ENCODE measurements at places on chromosomes 12 and 14.

GRCh38 chr12:30582943-30583342, 112.7 kb downstream of the IPO8 start:
- no peak for DNase-seq

- DNase-seq = no peak
Measured at GRCh38 chr12:6824901-6825381, 3.3 kb upstream of the P3H3 start.

DNA sequence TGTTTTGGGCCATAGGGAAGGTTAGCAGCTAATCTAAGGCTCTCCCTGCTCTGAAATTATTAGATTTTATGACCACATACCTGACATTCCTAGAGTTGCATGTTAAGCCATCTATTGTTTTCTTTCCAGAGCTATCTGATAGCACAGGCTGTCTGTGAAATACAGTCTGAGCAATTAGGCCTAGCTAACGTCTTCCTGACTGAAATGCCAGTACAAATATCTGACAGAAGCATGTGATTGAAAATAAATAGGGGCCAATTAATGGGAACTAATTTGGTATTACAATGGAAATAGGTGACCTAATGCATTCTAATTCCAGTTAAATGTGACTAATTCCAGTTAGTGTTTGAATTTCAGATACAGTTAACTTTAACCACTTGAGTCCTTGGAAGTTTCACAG, 115.2 kb downstream of the C12orf75 start:
- DNase-seq = no peak

DNA sequence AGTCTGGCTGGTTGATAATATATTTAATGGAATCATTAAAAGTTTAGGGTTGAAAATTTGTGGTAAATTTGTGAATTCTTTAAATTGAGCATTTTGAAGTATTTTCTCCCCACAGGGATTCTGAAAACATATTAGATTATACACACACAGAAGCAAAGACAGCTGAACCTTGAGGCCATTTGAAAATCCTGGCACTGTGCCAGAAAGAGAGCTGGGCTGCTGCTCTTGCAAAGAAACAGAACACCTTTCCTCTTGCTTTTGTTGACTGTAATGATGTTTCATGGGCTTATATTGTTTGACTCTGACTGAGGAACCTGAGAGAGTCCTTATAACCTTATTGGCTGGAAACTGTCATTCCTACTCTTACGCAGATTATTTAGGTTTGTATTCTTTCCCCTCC, 4.8 kb downstream of the RNF34 start:
- no peak for DNase-seq

GRCh38 chr12:109937371-109937770, 37.3 kb downstream of the TCHP start:
- no peak for DNase-seq

DNA sequence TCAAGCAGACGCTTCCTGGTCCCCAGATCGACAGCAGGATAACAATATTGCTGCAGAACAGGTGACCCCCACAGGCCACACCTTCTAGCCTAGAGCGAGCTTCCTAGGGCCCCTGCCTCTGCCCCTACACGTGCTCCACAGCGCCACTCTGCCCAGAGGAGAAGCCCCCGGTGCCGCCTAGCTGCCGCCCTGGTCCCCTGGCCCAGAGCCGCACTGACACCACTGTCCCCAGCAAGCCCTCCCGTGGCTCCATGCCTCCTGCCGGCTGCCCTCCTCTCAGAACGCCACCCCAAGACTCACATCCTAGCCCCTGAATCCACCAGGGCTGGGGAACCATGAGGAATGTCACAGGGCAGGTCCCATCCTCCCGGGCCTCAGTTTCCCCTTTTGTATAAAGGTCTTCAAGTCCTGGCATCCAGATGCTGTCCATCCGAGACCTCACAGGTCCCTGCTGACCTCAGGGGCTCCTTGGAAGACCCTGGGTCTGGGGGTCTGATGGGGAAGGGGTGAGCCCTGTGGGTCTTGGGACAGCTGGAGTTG, 31.0 kb downstream of the JAG2 start:
- no peak for DNase-seq

DNA sequence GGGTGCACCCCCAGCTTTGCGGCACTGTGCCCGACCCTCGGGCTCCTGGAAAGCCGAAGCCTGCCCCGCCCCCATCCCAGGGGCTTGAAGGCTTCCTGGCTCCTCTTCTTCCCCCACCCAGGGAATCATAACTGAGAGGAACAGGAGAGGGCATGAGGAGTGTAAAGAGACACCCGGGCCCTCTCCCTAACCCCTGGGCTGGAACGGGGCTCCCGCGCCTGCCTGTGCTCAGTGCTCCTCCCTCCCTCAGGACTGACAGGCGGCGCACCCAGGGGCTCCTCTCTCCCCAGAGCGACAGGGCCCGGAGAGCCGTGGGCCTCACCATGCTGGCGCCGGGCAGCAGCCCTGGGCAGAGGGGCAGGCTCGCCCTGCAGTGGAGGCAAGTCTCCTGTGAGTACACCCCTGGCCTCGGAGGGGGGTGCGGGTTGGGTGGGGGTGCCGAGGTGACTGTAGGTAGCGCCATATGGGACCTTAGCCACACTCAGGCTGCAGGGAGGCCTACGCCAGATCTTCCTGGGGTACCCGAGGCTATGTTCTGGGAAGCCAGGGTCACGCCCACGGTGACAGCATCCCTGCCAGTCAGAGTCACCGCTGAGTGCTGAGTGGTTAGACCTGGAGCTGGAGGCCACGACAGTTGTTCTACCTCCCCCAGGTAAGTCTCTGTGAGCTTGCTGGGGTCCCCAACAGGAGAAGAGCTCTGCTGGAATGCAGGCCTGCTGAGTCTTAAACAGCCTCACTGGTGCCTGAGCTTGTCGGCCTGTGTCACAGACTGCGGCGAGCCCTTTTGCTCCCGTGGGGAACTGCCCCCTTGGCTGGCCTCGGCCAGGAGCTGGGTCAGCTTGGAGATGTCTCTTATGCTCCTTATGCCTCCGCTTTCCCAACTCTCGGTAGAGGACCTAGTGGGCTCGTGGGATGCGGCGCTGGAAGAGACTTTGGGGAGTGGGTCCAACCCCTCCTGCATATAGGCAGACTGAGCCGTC, 7.8 kb downstream of the LRTM2 start:
- no peak for DNase-seq

GRCh38 chr12:85695097-85695715, 141.0 kb downstream of the RASSF9 start:
- no peak for DNase-seq

- DNase-seq = no peak
Measured at GRCh38 chr14:105030194-105030593, 9.3 kb upstream of the CDCA4 start.

GRCh38 chr14:95190346-95190840, 33.1 kb upstream of the DICER1 start:
- no peak for DNase-seq

GRCh38 chr12:40446385-40446784, 221.6 kb downstream of the LRRK2 start:
- no peak for DNase-seq

DNA sequence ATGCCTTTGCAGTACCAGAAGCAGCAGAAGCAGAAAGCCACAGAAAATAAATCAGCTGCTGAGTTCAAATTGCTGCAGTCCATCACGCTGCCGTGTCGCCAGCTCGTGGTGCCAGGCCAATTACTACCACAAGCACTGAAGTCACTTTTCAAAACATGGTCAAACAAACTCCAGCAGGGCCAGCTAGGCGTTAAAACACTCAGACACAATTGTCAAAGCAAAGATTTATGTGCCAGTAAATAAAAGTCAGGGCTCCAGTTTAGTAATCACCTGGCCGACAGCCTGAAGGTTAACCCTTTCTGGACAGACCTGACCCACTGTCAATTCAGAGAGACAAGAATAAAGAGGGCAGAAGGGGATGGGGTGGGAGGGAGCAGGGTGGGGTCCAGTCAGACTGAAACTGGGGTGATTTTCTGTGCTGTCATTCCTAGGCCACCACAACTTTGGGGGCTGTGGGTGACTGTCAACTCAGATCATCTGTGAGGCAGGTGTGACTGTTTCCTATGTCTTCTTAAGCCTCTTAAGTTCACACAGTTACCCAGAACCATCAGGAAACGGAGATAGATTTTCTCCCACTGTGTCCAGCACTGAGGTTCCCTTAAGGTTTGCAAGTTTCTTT, 109.8 kb upstream of the FUT8 start:
- peak; percentile 73 for DNase-seq

DNA sequence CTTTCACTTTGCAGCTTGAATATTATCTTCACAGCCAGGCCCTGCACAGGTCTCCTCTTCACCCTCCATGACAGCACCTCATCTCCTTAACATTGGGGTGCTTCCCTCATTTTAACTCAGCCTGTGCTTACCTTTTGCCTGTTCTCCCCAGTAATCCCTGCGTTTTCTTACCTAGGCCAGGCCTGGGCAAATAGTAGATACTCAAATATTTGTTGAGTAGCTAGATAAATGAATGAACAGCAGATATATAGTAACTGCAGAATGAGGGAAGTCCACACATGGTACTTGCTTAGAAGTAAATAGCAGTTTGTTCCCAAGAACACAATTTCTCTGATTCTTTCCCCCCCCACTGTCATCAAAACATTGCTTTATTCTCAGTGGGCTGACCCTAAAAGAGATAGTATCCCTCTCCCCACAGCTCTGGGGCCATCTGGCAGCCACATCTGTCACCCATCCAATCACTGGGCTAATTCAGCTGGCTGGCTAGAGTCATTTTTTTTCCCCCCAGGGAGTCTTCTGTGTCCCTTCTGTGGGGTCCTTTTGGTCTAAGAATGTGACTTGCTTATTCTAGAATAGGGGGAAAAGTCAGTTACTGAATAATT, 43.2 kb downstream of the APPL2 start:
- no peak for DNase-seq

GRCh38 chr14:22572562-22573058, 16.4 kb downstream of the DAD1 start:
- DNase-seq = no peak

DNA sequence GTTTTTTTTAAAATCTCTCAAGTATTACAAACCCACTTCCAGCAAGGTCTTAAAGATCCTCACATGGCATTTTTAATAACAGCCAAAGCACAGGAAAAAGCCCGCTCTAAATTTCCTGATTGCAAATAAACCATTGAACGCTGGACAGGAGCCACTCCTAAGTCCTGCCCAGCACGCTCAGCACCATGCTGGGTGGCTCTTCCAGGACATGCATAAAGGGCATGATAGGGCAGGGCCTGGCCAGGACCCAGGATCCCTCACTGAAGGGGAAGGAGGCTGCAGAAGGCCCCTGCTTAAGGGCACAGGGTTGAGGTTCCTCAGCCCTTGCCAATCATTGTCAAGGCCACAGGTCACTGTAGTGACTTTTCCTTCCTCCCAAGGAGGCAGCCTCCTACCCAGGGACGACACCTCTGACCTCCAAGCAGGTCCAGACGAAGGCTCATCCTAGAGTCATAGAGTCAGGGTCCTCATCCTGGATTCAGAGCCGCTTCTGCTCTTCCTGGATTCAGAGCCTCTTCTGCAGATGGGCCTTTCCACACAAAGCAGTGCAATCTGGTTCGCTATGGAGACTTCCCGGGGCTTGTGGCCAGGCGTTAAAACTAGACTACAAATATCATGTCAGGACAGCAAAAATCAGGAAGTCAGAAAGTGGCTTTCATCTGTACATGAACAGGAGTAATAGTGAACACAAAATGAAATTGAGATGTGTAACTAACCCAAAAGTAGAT, 123.8 kb downstream of the GCH1 start:
- DNase-seq = no peak

GRCh38 chr12:126163984-126164383, 1098.7 kb downstream of the AACS start:
- no peak for DNase-seq

DNA sequence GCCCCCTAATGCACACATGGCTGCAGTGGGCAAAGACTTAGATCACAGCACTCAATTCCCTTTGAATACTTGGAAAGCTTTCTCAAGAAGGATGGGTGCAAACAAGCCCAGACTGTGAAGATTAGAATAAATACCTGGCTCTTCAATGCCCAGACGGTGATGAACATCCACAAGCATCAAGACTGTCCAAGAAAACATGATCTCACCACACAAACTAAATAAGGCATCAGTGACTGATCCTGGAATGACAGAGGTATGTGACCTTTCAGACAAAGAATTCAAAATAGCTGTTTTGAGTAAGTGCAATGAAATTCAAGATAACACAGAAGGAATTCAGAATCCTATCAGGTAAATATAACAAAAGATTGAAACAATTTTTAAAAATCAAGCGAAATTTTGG, 43.8 kb upstream of the ZDHHC17 start:
- DNase-seq = no peak

DNA sequence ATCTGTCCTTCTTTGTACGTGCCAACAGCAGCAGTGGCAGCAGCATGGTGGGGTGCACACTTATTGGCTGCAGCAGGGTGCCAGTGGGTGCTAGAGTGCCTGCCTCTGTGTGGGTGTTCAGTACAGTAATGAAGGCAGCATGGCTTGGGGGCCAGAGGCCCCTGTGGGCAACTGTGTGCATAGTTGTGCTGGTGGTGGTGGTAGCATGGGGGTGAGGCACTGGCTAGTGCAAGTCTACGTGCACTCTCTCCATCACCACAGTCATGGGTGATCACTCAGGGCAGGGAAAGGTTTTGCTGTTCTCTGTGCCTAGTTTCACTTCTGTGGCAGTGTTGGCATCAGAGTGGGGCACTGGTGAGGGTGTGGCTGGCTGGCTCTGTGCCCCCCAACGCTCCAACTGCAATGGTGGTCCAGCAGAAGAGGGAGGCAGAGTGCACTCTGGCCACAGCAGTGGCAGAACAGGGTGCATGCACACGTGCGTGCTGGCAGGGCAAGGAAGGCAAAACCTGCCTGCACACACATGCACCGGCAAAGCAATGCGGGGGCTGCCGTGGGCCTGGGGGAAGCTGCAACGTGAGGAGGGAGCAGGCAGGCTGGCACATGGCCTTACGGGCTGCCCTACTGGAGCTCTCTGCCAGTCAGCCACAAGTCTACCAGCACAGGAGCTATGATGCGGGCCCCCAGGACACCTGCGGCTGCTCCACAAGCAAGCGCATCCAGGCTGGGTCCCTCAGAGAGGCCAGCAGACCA, 60.1 kb downstream of the CRACR2A start:
- no peak for DNase-seq

DNA sequence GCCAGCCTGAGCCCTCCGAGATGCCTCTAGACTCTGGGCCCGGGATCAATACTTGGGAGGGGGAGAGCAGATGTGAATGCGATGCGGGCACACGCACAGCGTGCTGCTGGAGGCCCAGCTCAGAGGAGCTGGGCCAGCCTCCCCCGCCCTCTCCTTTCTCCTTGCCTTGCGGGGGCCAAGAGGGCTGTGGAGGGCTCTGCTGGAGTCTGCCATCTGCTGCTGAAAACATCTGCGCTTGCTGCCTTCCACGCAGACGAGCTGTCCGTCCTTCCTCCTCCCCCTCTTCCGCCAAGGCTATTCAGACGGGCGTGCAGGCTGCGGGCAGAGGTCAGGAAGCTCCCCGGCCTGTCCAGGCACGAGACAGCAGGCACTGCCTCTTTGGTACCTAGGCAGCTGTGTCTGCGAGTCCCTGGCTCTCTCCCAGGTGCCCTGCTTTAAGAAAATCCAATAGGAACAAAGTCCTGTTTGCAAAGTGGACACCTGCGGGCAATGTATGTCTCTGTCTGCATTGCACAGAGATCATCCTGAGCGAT, 75.2 kb downstream of the SPRING1 start:
- DNase-seq = no peak

GRCh38 chr14:34684578-34684977, 29.8 kb downstream of the CFL2 start:
- no peak for DNase-seq

GRCh38 chr12:22083167-22083566, 37.1 kb downstream of the CMAS start:
- no peak for DNase-seq
